ENCODE measurements at places on chromosomes 1 and 21. TPM values are rescaled to one million over a fixed set of nuclear protein-coding genes. Genes with fewer than 3 reads are reported as not detected.

DNA sequence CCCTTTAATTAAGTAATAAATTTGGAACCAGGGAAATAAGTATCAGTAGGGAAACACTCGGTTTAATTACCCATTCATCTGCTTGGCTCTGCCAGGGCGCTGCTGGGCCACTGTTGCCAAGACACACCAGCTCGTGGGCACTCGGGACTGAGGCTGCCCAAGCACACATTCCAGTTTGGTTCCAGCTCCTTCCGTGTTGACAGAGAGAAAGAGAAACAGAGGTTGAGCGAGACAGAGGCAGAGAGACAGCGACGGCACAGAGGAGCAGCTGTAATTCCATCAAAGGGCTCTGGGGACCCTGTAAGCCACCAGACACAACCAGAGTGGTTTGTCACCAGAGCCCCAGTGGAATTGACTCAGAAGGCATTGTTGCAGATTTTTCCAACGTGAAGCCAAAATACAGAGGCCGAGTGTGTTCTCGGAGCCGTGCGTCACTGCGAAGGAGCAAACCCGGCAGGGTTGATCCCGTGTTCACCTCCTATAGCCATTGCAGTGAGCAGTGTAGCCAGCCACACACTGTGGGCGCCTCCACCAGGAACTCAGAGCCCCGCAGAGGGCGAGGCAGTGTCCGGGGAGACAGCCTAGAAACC is 33.5 kb downstream of the SYF2 start:
- DNase-seq, result no peak

- no peak for DNase-seq
These were observed 30.6 kb upstream of the LCE5A start for GRCh38 chr1:152479792-152480595.

GRCh38 chr1:234214129-234214910 is 158.9 kb upstream of the COA6 start:
- no peak for DNase-seq

GRCh38 chr1:115134850-115135480 is 45.7 kb upstream of the TSPAN2 start:
- DNase-seq, result no peak

DNA sequence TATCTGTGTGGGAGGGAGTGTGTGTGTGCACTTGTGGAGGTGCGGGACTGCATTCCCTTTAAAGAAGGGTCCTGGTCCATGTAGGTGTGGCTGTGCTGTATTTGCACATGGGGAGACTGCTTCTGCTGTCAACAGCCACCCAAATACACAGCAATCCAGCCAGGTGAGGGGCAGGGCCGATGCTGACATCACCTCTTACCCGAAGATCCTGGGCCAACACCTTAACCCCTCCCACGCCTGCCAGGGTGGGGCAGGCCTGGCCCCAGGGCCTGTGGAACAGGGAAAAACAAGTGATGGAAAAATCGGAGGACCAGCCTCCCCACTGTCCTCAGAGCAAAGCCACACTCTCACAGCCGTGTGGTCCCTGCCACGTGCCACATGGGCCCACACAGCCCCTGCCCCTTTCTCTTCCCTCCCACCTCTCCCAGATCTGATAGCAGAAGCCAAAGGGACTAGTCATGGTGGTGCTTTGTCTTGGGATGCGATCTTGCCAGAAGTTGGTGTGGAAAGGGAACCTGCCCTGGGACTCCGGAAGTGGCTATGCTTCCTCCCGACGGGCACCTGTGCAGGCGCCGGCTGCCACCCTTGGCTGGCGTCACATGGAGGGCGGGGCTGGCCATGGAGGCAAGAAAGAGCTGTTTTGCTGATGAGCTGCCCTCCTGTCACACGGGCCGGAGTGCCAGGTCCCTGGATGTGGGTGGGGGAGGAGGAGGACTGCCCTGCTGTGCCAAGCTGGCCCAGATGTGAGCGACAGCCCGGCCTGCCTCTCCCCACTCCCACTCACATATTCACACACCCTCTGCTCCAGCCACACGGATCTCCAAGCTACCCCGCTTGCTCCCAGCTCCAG is 7.8 kb upstream of the CASZ1 start:
- no peak for DNase-seq

- DNase-seq, result no peak
These were observed 18.3 kb downstream of the SPATA21 start for GRCh38 chr1:16418823-16419425.

- no peak for DNase-seq
These were observed 30.3 kb upstream of the CEP350 start for GRCh38 chr1:179924268-179924667.

- no peak for DNase-seq
These were observed 20.0 kb upstream of the RD3 start for GRCh38 chr1:211511947-211512346.

DNA sequence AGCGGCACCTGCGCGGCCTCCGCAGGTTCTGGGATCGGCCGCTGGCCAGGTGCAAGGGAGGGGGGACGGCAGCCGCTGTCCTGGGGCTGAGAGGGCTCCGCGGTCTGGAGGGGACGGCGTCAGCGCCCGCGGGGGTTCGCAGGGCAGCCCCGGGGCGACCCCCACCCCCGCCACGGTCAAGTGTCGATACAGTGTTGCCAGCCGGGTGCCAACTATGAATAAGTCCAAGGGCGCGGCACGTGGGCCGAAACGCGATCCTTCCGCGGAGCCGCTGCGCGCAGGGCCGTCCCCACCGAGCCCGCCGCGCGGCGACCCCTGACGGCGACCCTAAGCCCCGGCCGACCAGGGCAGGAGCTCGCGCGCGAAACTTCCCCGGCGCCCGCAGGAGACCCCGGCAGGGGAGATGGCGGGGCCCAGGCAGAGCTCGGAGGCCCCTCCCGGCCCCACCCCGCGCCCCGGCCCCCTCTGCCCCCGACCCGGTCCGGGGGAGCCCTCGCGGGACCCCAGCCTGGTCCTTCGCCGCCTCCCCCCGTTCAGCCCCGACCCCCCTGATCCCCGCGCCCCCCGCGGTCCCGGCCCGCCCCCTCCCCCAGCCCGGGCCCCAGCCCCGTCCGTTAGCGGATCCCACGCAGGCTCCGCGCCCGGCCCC is 586 bp upstream of the AGPAT3 start:
- no peak for DNase-seq

GRCh38 chr1:46503421-46503820 is 13.8 kb downstream of the DMBX1 start:
- no peak for DNase-seq

DNA sequence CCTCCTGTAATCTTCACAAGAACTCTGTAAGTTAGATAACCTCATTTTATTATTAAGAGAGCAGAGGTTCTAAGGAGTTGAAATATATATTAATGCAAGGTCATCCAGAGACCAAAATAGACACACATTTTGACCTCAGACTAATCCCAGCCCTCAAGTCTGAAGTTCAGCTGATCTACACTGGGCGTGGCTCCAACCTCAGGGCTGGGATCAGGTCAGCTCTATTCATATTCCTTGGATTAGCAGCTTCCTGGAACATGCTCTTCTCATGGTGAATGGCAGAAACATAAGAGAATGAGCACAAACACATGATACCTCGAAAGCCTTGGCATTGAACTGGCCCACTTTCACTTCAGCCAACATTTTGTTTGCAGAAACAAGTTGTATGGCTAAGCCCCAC is 200.8 kb upstream of the ST6GALNAC5 start:
- DNase-seq, result no peak

Gene KRTAP7-1
- not detected for polyA plus RNA-seq

Gene RGS1
- polyA plus RNA-seq, result 1.8 TPM

Gene SAMSN1
- 1.4 TPM for polyA plus RNA-seq

Gene KRTAP13-2
- polyA plus RNA-seq, result not detected

Gene RAB7B
- polyA plus RNA-seq, result 9.2 TPM

All from forelimb muscle (tissue), 1 donor.